ENCODE measurements at places on chromosomes 12 and 14. TPM values are rescaled to one million over a fixed set of nuclear protein-coding genes. Genes with fewer than 3 reads are reported as not detected.

WIF1 gene
- total RNA-seq = 0.13 TPM

DHRS4L2 gene
- 26.2 TPM for total RNA-seq

SLC2A14 gene
- total RNA-seq = 0.51 TPM

NPFF gene
- total RNA-seq = not detected

TSHR gene
- not detected for total RNA-seq

ETNK1 gene
- total RNA-seq = 20.6 TPM

CHURC1 gene
- total RNA-seq = 82.6 TPM

LRRC10 gene
- total RNA-seq = 30.3 TPM

C14orf180 gene
- 67.8 TPM for total RNA-seq

ADAM21 gene
- total RNA-seq = 0.54 TPM

TEDC1 gene
- 3.8 TPM for total RNA-seq

FAM222A gene
- 7.8 TPM for total RNA-seq

KCNJ8 gene
- 38.0 TPM for total RNA-seq

KIF26A gene
- 6.8 TPM for total RNA-seq

SOCS4 gene
- 19.8 TPM for total RNA-seq

MYF5 gene
- not detected for total RNA-seq

KLRC4 gene
- total RNA-seq = not detected

KRT7 gene
- 1.2 TPM for total RNA-seq

SMCO2 gene
- total RNA-seq = 0.38 TPM

PRR4 gene
- total RNA-seq = 2.6 TPM

PRKCH gene
- total RNA-seq = 17.0 TPM

OR6C2 gene
- total RNA-seq = not detected

NGB gene
- not detected for total RNA-seq
